MCF 10A (cell line): ENCODE measurements at places on chromosomes 1 and 21.

- DNase-seq = no peak
Measured at GRCh38 chr1:243842161-243842560, 7.9 kb downstream of the AKT3 start.

- DNase-seq = peak; percentile 78
Measured at GRCh38 chr1:183023146-183023600, at the start of gene LAMC1. Gene LAMC1, plus strand, starts transcription at chr1:183023420. Its CDS starts 297 bp downstream, at chr1:183023717.

- DNase-seq = no peak
Measured at GRCh38 chr1:11659748-11660147, 4.3 kb upstream of the FBXO6 start.

DNA sequence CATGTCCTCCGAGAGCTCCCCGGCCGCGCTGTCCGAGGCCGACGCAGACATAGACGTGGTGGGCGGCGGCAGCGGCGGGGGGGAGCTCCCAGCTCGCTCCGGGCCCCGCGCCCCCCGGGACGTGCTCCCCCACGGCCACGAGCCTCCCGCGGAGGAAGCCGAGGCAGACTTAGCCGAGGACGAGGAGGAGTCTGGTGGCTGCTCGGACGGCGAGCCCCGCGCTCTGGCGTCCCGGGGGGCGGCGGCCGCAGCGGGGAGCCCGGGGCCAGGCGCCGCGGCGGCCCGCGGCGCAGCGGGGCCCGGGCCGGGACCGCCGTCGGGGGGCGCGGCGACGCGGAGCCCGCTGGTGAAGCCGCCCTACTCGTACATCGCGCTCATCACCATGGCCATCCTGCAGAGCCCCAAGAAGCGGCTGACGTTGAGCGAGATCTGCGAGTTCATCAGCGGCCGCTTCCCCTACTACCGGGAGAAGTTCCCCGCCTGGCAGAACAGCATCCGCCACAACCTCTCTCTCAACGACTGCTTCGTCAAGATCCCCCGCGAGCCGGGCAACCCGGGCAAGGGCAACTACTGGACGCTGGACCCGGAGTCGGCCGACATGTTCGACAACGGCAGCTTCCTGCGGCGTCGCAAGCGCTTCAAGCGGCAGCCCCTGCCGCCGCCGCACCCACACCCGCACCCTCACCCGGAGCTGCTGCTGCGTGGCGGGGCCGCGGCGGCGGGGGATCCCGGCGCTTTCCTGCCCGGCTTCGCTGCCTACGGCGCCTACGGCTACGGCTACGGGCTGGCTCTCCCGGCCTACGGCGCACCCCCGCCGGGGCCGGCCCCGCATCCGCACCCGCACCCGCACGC is 547 bp downstream of the FOXD2 start:
- no peak for DNase-seq

DNA sequence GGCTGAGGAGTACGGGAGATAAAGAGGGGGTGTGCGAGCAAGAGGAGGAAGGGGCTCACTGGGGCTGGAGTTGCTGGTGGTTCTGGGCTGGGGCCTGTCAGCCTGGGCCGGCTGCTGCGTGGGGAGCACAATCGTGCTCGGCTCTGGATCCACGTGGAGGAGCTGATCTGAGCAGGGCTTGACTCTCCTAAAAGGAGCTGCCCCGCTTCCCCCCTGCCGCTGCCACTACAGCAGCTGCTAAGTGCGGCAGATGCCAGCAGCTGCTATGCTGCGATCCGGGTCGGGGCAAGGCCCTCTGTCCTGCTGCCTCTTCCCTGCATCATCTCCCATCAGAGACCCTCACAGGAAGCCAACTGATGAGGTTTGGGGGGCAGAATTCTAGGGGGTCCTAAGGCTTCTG is 165.9 kb downstream of the PCBP3 start:
- DNase-seq = no peak

DNA sequence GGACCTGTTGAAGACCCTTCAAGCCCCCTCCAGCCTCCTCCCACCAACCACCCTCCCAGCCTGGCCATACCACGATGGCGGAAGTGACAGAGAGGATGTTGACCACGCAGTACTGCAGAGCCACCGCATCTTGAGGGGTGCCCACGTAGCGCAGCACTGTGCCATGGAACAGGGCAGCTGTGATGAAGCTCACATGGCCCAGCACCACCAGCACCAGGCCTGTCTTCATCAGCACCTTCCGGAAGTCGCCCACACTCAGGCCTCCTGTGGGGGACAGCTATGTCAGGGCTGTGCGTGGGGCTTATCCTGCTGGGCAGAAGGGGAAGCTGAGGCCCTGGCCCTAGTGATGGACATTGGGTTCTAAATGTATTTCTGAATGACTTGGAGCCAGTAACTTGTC is 3.1 kb downstream of the TMEM54 start:
- DNase-seq = no peak

- peak; percentile 90 for DNase-seq
Measured at GRCh38 chr1:27626031-27626935, 8.7 kb downstream of the FGR start.

DNA sequence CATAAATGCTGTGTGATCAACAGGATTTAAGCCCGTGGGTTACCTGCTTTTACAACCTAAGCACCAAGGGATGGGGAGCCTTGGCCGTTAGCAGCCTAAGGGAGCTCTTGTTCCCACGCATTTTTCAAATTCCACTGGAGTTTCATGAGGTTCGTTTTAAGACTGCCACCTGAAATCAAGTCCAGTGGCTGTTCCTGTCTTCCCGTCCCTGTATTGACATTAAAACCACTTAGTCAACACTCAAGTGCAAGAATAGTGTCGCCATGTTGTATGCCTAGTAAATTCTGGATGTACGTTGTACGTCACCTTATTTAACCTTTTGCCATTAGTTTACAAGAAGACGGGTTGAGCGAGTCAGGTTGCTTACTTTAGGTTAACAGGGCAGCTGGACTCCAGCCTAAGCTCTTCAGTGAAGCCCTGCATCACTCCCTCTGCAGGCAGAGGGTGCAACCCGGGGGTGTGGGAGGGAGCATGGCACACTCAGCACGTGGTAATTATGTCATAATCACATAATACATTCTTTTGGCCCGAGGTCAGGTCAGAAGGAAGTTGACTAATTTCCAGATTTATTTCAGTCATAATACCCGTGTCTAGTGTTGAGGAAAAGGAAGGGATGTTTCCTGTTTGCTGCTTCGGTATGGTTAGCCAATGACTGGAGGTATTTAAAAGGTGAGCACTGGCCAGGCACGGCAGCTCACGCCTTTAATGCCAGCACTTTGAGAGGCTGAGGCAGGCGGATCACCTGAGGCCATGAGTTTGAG is 42.5 kb downstream of the CNST start:
- DNase-seq = peak; percentile 99
